Stimulated activated effector memory CD8-positive, alpha-beta T cell treated with anti-CD3 and anti-CD28 coated beads, Interleukin-12 subunit alpha, Interleukin-12 subunit beta, amount 100 ng/mL, for 72 hours (primary cell): ENCODE measurements at places on chromosomes 5 and 9.

- DNase-seq: peak; percentile 30
These were observed 81.9 kb downstream of the TNC start for GRCh38 chr9:115035841-115036612.

DNA sequence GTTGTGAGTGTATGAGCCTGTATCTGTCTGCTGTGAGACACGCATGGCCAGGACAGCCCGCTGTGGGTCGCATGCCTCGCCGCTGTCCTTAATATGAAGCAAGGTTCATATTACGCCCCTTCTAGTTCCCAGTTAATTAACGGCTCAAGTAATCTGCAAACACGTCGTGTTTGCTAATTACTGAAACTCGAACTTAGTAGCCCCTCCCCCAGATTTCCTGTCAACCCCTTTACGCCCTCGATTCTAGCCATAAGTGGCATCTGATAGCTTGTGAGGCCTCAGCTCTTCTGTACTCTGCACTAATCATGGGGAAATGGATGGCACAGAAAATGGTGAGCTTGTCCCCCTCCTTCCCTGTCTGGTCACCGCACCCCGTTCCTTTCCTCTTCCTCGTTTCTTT lies 116.9 kb upstream of the OTULINL start:
- no peak for DNase-seq

- DNase-seq: peak; percentile 66
These were observed 732 bp downstream of the PBX3 start for GRCh38 chr9:125747765-125748445.

- no peak for DNase-seq
These were observed 70.8 kb downstream of the FAT2 start for GRCh38 chr5:151520294-151520693.

GRCh38 chr5:68447136-68447929 lies 231.8 kb downstream of the PIK3R1 start:
- no peak for DNase-seq

GRCh38 chr9:34907044-34907443 lies 51.0 kb upstream of the PHF24 start:
- DNase-seq: no peak

DNA sequence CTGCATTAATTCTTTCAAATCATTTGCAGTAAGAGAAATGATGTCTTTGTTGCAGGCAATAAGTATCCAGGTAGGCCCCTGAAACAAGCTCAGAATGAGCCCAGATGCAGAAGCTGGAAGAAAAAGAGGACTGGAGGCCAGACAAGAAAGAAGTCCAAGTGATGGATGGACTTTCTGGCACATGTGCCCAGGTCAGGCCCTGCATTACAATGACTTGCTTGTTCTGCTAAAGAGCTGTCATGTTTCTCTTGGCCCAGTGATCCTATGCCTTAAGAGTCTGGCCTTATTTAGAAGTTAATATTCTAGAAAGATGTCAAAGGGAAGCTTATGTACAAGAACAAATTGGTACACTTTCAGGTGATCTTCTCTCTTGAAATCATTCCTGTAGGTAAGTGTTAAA lies 64.8 kb downstream of the DPYSL3 start:
- no peak for DNase-seq

DNA sequence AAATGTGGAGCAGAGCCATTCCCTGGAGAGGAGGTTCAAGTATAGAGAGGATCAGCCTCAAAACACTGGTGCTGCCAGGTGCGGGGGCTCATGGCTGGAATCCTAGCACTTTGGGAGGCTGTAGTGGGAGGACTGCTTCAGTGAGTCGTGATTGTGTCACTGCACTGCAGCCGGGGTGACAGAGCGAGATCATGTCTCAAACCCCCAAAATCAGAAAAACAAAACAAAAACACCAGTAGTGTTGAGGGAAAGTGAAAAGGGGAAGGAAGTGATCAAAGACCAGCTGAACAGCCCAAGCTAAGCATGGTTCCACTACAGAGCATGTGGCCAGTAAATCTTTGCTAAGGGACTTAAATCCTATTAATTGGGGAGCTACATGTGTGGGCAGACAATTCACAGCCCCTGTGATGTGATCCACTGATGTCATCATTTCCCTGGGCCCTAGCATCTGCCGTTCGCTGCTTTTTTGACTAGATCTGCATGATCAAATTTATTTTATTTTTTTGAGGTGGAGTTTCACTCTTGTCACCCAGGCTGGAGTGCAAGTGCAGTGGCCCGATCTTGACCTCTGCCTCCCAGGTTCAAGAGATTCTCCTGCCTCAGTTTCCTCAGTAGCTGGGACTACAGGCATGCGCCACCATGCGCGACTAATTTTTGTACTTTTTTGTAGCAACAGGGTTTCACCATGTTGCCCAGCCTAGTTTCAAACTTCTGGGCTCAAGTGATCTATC lies 2.7 kb upstream of the PCBD2 start:
- DNase-seq: no peak

GRCh38 chr9:34746526-34746925 lies 36.6 kb upstream of the CCL21 start:
- DNase-seq: no peak

GRCh38 chr5:52603778-52604554 lies 183.8 kb upstream of the ITGA1 start:
- no peak for DNase-seq

DNA sequence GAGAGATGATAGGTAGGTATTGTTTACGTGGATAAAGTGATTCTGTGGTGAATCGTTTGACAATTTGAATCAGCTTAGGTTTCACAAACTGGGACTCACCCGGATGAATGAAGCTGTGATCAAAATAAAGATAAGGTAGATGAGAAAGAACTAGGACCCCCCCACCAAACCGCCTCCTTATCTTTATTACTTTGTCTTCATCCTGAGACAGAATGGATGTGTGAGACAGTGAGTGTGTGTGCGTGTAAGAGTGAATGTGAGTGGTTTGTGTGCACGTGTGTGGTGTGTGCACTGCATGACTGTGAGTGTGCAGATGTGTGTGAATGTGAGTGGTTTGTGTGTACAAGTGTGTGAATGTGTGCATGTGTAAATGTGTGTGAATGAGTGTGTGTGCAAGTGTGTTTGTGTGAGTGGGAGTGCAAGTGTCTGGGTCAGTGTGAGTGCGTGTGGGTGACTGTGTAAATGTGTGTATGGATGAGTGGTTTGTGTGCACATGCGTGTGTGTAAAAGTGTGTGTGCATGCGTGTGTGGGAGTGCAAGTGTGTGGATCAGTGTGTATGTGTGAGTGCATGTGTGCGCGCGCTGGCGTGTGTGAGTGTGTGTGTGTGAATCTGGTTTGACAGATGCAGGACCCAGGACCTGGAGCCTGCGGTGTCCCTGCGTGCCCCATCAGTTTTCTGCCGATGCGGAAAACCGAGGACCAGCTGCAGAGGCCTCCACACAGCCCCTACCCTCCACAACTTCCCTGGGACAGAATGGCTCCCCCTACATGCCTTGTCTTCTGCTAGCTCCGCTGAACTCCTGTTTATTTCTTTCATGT lies 11.4 kb upstream of the ENG start:
- DNase-seq: no peak

DNA sequence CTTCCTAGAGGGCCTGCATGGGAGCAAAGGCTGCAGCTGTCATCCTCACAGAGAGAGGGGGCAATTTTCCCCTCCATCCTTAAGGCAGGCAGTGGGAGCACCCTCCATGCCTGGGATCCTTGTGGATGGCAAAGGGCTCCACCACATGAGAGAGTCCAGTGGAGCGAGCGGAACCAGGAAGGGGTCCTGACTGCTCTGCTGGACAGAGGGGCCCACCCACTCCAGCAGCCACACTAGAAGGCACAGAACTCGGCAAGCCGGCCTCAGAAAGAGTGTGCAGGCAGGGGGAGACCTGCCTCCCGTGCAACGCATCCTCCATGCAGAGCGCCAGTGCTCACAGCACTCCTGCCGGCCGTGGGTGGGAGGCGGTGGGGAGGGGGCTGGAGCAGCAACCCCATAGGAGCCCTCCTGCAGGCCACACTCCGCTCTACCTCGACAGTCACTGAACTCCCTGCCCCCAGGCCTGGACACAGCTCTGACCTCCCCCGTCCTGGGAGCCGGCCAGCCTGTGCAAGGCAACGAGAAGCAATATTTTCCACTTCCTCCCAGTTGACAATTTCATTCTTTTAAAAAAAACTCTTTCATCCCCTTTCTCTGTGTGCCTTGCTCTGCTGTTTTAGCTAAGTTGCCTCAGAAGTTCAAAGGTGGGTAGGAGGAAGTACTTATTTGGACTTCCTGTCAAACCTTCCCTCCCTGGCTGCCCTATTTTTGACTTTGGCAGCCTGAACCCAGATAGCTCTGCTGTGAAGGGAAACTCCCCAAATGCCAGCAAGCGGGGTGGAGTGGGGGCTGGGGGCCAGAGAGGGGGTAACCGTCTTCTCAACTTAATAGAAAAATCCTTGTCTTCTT lies 5.3 kb upstream of the LCP2 start:
- DNase-seq: no peak

GRCh38 chr9:13758936-13759335 lies 479.4 kb upstream of the MPDZ start:
- no peak for DNase-seq

DNA sequence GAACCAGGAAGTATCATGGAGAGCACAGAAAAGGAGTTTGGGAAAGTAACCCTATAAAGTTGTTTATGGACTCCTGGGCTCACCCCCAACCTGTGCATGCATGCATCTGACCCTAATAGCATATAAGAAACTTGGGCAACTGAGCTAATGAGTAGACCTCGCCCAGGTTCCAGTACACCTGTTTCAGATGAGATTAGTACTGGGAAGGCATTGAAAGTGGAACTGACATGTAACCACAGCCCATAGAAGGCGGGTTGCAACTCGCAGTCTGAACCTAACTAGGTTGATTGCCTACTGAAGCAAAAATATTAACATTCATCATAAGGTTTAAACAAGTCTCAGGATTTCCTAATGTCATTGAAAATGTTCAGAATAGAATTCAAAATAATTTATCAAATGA lies 87.0 kb downstream of the WNK2 start:
- peak; percentile 38 for DNase-seq

DNA sequence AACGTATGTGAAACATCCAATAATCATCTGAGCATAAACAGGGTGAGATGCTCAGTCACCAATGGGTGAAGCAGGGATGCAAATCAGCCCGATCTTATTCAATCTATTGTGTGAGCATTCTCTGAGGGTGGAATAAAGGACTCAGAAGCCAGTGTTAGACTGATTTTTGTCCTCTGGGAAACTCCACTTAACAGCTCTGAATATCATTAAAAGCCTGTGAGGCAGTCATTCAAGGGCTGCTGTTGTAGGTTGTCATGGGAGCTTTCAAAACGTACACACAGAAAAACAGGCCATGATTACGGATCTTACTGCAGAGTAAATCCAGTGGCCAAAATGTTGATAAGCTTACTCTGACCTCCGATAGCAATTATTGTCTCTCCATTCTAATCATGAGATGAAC lies 266.5 kb upstream of the EFNA5 start:
- no peak for DNase-seq

DNA sequence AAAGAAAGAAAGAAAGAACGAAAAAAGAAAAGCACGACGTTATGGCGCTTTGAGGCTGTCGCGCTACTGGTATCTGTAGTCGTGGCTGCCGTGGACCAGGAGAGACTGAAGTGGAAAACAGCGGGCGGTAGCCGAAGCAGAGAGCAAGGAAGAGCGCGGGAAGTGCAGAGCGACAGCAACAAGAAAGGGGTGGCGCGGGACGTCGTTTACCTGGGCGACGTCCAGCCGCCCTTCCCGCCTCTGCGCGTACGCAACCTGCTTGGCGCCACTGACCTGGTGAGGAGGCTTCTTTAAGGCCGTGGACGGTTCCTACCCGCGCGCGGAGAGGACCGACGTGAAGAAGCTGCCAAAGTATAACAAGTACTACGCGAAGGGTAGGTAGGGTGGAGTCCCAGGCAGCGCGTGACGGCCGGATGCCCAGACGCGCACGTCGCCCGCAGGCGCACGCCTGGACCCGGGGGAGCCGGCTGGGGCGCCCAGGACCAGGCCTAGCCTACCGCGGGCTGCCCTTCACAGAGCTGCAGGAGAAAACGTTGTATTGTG lies 15.4 kb downstream of the CCL28 start:
- DNase-seq: peak; percentile 45

DNA sequence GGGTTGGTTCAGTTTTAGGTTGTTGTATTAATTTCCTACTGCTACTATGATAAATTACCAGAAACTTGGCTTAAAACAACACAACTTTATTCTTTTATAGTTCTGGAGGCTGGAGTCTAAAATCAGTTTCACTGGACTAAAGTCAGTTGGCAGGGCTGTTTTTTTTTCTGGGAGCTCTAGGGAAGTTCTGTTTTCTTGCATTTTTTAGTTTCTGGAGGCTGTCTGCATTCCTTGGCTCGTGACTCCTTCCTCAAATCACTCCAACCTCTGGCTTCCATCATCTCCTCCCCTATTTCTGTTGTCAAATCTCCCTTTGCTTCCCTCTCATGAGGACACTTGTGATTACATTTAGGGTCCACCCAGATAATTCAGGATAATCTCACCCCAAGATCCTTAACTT lies 51.3 kb upstream of the SUB1 start:
- no peak for DNase-seq

GRCh38 chr9:129891569-129891968 lies 56.3 kb downstream of the USP20 start:
- DNase-seq: no peak

DNA sequence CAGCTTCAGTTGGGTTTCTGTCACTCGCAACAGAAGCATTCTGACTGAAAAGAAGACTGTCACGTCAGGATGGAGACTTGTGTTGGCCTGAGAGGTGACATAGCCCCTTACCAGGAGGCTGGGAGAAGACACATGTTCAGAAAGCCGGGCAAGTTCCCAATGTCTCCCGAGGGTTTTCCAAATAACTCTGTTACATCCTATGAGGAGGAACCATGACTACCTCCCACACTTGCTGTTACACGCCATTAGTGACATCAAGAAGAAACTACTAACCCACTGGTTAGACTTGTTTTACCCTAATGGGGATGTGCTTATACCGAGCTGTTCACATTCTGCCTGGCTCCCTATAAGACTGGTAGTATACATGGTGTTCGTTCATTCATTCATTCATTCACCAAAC lies 33.3 kb downstream of the SH3PXD2B start:
- DNase-seq: no peak

DNA sequence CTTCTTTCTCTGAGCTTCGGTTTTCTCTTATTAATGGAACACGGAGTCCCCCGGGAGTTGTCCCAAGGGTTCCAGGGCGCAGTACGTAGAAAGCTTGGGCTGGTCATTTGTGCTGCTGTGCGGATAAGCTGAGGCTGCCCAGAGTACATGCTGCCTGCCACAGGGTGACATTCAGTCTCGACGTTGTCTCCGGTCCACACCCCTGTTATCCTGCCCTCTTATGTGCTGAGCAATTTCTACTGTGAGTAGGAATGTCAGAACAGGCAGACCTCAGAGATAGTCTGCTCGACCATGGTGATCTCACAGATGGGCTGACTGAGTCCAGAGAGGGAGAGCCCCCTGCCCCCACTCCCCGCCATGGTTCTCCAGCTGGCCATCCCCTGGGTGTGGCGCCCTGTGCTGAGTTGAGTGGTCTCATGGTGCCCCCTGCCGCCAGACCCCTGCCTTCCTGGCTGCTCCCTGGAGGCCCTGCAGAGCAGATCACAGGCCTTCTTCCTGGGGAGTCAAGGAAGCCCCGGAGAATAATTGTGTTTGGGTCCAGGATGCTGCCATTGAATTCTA lies 124.0 kb downstream of the RGS3 start:
- DNase-seq: no peak
